ENCODE measurements at places on chromosomes 11 and 22.

DNA sequence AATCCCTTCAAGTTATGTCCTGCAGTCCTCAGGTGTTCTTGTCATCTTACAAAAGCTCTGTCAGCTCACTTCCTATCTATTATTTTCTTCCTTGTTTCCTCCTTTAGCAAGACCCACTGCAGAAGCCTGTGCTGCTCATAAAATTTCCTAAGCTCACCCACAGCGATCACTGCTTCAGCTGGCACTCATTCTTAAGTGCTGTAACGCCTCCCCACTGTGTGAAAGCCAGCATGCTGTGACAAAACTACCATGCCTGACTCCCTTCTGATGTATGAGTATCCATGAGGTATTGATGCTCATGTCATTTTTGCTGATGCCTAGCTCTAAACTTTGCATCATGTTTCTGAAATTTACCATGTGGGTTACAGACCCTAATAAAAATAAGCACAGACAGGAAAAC is 41.5 kb upstream of the CNTN5 start:
- DNase-seq: peak; percentile 78

DNA sequence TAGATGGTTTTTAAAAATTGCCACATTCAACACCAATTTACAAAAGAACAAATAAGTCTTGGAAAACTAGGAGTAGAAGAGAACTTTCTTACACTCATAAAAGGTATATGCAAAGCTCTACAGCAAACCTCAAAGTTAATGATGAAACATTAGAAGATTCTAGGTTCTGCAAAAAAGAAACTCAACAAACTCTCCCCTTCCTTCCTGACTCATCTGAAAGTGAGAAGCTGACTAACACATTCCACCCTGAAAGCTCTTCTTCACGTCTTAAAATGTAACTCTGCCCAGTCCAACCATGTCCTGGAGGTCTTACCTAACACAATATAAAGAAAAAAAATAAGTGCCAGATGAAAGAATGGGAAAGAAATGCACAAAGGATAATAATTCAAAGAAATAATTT is 218.9 kb upstream of the ISX start:
- DNase-seq: no peak

DNA sequence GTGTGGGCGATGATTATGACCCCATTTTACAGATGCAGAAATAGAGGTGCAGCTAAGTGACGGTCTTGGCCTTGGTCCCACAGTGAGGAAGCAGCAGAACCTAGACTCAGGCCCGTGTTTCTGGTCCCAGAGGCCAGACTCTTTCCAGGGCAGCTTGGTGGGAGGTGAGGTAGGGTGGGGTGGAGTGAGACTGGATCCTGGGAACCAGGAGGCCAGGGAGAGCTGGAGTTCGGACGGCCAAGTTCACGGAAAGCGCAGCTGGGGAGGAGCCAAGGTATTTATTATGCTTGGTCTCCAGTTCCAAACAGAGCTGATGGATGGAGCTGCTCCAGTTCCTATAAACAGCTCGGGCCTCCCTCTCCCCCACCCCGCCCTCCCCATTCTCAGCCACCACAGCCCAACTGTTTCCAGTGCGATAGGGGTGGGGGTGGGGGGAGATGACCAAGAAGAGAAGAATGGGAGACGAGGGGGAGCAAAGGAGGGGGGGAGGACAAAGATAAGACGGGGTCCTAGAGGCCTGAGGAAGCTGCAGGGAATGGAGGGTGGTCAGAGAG is 16.2 kb downstream of the LRRC32 start:
- DNase-seq: no peak

DNA sequence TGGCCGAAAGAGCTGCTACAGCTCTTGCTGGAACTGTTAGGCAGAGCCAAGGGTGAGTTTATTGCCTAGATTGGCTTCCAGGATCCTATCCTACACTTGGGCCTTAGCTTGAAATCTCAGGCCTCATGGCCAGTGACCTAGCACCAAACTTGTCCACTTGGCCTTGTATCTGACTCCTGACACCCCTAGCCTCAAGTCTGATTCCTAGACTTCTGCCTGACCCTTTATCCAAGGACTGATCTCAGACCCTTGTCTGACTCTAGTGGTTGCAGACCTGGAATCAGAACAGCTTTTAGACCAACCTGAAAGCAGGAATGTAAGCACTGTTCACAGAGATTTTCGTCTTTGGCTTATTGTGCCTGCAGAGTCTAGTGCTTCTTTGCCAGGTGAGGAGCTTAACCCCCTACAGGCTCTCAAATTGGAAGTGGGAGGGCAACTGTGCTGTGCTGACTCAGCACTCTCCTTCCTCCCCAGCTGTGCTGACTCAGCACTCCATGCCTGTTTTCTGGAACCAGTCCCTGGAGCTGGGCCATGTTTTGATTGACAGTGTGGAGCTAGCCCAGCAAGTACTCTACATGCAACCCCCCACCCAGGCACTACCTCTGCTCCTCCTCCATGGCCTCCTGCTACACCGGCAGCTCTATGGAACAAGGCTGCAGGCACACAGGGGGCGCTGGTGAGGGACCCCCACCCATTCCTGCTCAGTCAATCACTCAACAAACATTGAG is 35.1 kb downstream of the RRP8 start:
- peak; percentile 90 for DNase-seq

DNA sequence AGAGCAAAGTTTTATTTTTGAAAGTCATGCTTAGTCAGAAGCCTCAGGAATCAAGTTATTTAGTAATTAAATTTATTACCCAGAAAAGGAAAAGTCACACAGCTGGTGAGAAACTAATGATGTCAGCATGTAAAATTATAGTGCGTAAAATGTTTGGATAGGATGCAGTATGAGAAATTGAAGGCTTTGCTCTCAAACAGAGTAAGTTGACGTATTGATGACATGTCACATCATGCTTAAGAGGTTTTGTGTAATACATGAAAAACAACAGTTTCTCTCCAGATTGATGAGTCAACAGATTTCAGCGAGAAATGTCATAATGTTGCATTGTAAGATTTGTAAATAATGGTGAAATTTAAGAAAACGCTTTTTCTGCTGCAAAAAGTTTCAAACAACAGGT is 769.8 kb downstream of the METTL15 start:
- DNase-seq: no peak

- no peak for DNase-seq
These were observed 681 bp upstream of the ARHGEF12 start for GRCh38 chr11:120335556-120335907.

DNA sequence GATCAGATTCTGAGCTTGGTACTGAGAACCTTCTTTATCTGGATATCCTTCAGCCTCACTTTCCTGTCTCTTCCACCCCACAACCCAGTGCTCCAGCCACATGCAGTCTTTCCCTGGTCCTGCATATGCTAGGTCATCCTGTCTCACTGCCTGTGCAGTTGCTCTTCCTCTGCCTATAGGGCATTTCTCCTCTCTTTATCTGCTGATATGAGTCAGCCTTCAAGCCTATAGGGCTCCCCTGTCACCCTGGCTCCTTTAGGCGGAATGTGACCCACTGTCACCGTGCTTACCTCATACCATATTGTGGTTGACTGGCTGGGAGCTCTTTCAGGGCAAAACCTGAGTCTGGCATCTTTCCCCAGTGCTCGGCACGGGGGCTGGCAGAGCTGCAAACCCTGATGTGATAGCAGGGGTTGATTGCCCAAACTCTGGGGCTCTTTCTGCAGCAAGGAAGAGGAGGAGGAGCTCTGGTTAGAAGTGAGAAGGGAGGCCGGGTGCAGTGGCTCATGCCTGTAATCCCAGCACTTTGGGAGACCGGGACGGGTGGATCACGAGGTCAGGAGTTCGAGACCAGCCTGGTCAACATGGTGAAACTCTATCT is 26.3 kb downstream of the MEI1 start:
- no peak for DNase-seq

- no peak for DNase-seq
These were observed 23.7 kb downstream of the SHANK3 start for GRCh38 chr22:50696251-50696798.

DNA sequence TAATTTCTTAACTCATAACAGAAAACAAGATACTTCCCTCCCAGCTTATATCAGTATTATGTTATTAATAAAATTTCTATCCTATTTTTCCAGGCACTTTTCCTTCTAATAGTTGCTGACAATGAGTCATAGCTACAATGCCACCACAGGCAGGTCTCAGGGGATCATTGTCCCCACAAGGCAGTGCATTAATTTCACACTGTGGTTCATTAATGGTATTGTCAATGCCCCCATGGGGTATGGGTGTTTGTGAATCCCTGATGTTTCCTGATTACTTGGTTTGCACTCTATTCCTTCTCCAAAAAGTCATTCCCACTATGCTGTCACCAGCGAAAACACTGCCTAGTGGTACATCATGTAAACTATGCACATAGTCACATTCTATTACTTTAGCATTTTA is 345.5 kb upstream of the CTSC start:
- DNase-seq: no peak

DNA sequence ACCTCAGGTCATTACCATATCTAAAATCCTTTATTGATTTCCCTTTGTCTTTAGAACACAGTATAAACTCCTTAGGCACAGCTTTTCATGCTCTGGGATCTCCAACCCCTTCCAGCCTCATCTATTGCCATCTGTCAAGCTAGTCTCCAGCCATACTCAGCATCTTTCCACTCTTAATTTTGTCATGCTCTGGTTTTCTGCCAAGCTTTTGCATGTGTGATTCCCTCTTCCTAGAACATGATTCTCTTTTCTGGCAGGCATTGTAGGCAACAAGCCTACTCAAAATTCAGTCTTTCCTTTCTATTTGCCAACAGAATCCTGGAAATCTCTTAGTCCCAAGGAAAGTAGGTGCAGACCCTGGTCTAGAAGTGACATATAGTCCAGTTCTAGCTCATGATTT is 35.5 kb upstream of the SLC6A5 start:
- peak; percentile 61 for DNase-seq

DNA sequence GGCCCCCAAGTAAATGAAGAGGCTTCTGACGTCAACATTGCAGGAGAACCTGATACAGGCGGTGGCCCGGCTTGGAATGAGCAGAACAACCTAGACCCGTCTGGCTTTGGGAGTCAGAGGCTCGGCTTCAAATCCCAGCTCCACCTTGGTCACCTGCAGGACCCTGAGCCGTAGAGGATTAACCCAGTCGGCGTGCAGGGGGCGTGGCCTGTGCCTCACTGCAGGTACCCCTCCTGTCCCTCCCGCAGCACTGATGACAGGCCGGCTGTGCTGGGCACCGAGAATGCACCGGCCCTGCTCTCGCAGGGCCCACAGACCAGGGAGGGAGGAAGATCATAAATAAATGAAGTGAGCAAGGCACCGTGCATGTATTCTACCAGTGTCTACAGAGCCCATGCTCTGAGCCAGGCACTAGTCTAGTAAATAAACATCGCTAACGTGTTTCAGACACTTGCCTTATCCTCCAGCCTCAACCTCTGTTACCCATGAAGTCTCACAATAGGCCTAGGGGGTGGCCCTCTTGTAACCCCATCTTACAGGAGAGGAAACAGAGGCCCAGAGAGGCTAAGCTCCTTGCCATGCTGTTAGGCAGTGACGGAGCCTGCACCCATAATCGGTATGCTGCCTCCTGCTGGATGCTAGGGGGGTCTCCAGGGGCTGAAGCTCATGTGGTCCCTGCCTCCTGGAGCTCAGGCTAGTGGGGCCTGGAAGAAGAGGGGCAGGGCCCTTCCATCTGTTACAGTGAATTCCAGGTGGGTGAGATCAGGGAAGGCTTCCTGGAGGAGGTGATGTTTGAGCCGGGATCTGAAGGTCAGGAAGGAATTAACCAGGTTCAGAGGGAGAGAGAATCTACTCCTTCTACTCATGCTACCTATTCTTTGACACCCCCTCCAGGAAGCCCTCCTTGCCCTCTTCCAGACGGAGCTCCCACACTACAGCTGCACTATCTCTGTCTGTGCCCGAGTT is 53.4 kb downstream of the RTL6 start:
- DNase-seq: no peak

DNA sequence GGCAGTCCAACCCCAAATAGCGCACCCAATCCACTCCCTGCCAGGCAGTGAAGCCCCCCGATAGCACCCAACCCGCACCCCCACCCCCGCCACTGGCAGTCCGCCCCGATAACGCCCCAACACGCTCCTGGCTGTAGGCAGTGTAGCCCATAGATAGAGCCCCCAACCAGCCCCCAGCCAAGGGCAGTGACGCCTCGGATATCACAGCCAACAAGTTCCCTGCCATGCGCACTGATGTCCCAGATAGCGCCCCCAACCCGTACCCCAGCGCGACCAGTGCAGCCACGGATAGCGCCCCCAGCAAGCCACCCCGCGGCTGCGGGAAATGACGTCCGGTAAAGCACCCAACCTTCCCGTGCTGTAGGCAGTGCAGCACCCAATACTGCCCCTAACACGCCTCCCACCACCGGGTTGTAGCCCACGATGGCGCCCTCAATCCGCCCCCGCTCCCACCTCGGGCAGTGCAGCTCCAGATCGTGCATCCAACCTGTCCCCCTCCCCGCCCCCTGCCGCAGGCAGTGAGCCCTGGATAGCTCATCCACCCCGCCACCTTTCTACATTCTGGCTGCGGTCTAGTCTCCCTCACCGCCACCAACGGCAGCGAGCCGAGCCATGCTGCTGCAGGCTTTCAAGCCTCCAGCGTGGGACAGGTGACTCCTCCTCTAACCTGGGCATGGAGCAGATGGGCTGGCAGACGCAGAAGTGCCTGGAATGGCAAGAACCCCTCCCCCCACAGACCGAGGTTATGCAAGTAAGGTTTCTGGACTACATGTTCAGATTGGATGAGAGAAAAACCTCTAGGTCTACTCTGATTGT is 625 bp downstream of the RFPL2 start:
- no peak for DNase-seq

DNA sequence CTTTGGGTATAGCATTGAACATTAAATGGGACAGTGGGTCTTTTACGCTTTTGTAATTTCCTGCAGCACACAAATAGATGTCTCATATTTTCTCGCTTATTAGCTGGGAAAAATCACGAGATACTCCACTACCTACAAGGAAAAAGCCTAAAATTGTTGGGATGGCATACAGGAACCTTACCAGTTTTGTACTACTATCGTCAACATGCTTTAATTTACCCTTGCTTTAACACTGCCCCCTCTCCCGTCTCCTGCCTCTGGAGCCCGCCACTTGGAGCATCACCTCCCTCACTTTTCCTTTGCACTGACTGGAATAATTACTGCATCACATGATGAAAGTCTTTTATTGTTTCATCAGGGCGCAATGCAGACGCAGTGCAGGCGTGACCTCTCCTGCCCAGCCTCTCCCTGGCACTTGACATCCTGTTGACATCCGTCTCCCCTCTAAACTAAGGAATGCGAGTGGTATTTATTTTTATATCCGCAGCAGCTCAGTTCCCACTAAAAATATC is 1.0 kb upstream of the FNBP4 start:
- peak; percentile 45 for DNase-seq

GRCh38 chr11:91560434-91560833 is 664.2 kb upstream of the FAT3 start:
- DNase-seq: no peak

DNA sequence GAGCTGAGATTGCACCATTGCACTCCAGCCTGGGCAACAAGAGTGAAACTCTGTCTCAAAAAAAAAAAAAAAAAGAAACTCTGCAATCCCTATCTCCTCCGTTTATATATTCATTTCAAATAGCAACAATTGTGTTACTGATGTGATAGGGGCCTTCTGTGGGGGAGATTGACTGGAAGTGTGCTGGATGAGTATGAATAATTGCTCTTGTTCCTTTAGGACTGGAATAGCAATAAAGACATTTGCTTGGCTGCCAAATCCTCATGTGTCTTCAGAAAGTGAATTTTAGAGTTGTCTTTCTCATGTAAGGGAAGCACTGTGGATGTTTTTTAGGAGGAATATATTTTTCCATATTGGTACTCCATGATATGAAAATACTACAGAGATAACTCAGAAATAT is 21.1 kb upstream of the ME3 start:
- no peak for DNase-seq

GRCh38 chr11:29243616-29244015 is 773.2 kb downstream of the KCNA4 start:
- DNase-seq: no peak
